ENCODE measurements at places on chromosomes 11 and 22.

GRCh38 chr11:26575946-26576345 lies 3.9 kb upstream of the MUC15 start:
- DNase-seq: no peak

GRCh38 chr11:128251140-128251539 lies 336.2 kb downstream of the ETS1 start:
- DNase-seq: no peak

- DNase-seq: no peak
Observed at GRCh38 chr11:93512073-93512475, 31.1 kb downstream of the SMCO4 start.

DNA sequence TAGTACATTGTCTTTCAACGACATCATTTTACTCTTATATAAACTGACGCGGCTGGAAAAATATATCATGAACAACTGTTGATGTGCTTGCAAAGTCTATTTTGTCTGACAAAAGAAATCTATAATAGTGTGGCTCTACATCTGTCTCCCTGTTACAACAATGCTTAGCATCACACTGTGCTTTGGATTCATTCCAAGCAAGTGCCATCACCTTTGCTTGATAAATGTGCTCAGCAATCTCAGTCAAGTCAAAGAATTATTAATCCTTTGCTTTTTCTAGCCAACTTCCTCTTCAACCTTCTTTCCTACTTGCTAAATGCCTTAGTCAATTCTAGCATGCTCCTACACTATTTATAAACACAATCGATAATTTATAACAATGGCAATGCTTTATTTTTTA lies 140.5 kb downstream of the FCHSD2 start:
- no peak for DNase-seq

DNA sequence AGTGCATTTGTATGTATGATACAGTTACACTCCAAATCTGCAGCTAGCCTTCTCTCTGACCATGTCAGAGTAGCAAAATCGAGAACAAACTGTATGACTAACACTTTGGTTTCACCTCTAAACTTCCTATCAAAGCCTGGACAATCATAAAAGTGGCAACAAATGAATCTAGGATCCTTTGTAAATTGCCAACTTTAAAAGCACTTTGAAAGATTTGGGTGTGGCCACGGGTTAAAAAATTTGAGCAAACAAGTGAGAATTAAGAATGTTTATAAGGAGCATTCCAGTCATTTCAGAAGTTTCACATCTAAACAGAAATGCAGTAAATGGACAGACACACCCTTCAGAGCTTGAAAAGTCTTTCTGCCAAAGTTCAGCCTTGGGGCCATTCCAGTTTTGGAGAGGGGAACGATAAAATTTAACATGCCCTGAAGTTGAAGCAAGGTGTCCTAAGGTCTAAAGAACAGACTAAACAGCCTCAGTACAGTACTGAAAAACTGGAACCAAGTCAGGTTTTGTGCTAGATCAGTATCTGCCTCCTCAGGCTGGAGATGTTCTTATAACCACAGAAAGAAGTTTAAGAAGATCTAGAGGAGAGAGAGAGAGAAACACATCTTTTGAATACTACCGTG lies 181.9 kb upstream of the BDNF start:
- DNase-seq: no peak

- DNase-seq: peak; percentile 96
Observed at GRCh38 chr11:47056261-47056915, 119.8 kb downstream of the CSTPP1 start.

- DNase-seq: no peak
Observed at GRCh38 chr11:1854132-1854948, 1.5 kb downstream of the LSP1 start.

DNA sequence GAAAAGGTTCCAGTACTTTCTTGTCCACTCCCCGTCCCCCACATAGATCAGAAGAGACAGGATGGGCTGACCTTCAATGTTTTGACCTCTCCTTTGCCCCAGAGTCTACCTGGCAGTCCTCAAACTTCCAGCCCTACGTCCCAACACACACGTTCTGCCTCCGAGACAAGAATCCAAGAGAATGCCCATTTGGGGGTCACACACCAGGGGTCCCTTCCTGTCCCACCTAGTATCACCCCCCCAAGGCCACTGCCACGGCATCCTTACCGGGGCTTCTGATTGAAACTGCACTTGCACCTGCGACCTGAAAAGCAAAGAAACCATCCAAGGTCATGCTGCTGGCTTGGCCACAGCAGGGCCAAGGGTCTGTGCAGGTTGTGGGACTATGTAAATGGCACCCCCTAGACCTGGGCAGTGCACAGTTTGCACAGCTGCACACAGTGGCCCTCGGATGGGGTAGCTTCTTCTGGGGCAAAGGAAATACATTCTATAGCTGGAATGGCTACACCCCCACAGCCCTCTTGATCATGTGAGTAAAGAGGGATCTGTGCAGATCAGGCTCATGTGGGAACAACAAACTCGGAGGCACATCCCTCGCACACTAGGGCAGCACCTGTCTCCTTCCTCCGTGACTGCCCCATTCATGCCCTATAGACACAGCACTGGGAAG lies 16.5 kb upstream of the FXYD2 start:
- DNase-seq: no peak

DNA sequence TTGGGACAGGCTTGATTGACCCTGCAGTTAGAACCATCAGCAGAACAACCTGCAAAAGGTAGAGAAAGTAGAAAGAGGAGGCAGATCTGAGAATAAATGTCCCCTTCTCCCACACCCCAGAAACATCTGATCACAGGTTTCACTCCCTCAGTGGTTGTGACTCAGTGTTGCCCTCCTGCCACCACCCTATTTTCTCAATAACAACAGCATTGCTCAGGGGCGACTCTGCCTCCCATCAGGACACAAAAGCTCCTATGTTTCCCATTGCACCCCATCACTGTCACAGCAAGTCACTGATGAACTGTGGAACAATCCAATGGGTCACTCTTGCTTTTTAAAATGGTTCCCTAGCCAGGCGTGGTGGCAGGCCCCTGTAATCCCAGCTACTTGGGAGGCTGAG lies 110.2 kb downstream of the RASSF10 start:
- DNase-seq: no peak

DNA sequence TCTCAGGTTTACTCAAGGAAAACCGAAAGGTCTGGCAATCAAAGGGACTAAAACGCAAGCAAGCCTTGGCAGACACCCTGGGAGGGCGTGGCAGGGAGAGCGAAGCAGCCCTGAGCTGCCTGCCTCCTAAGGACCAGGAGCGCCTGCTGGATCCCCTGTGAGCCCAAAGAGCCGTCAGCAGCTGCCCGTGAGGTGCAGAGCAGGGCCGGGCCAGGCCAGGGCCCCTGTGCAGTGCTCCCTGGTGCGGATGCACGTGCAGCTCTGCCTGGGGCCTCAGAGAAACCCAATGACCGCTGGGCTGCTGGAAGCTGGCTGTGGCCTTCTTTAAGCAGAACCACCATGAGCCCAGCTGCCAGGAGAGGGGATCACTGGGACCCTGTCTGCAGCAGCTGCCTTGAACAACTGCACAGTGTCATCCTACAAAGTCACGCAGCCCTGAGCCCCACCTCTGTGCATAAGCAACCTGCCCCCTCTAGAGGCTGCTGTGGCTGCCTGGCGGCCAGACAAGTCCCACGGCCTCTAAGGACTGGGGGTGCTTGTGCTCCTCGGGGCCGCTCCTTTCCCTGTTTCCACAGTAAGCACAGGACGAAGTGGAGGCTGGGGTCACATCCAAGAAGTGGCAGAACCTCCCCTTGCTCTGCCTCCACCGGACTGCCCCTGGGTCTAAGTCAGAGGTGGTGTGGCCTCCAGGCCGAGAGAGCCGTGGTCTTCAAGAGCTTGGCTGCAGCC lies 29.1 kb upstream of the COMT start:
- no peak for DNase-seq

DNA sequence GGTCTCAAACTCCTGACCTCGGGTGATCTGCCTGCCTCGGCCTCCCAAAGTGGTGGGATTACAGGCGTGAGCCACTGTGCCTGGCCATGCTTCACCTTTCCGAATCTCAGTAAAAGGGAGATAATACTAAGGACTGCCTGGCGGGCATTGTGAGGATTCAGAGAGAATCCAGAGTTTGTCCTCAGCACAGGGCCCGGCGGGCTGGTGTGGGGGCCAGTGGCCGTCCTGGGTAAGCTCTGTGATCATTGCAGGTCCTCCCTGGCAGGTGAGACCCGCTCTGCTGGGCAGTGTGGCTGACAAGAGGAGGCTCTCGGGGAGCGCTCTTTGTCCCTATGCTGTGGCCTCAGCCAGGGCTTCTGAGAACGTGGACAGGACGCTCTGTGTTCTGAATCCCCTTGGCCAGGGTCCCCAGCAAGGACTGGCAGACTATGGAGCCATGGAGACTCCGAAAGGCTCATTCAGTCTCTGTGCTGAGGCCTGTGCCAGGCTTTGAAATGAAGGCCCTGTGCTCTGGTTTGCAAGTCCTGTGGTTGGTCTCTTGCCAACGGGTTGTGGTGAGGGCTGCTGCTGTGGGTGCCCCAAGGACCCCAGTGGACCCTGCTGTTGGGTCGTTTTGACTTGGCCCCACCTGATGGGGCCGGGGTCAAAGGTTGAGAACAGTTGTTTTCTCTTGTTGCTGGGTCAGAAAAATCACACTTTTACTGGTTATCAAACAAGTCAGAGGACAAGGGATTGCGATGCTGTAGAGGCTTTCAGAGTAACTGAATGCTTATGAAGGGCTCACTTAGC lies 2.1 kb downstream of the TPCN2 start:
- no peak for DNase-seq

GRCh38 chr11:120756931-120757330 lies 245.4 kb downstream of the GRIK4 start:
- no peak for DNase-seq

- DNase-seq: no peak
Observed at GRCh38 chr22:33569018-33569417, 351.3 kb downstream of the LARGE1 start.

GRCh38 chr11:56916162-56916561 lies 72.6 kb upstream of the OR5AK2 start:
- DNase-seq: no peak

DNA sequence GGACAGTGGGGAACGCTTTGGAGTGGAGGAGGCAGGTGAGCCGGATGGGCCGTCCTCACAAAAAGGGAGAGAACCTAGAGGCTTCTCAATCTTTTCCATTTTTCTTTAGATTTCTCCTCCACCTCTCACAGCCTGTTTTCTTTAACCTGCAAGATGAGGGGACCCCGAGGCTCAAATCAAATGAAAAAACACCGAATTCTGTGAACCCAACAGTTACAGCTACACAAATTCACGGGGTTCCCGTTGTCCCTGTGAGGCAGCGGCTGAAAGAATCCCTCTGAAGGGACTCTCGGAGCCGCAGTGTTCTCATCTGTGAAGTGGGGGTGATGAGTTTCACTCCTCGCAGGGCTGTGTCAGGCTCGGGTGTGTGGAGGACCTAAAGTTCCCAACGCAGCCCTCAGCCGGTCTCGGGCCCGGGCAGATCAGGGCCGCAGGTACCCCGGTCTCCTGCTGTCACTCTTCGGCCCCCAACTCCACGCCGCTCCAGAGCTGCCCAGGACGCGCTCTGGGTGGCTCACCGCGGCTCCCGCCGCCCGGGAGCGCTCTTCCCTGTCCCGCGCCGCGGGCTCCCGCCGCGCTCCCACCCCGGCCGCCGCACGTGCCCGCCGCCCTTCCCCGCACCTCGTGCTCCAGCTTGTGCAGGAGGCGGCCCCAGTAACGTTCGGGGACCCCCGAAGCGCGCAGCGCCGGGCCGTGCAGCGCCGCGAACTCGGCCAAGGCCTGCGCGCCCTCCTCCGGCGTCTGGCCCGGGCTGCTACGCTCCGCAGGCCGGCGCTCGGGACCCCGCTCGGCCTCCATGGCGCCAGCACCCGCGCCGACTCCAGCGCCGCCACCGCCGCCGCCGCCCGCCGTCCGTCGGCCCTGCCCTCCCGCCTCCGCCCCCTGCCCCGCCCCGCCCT lies at the start of gene TTLL12:
Gene TTLL12 (minus strand): TSS at position 863 of the 899 bp plus-strand sequence. CDS start 65 bp downstream, at position 798.
- DNase-seq: peak; percentile 63

- DNase-seq: no peak
Observed at GRCh38 chr11:27058456-27058855, 17.8 kb downstream of the BBOX1 start.

DNA sequence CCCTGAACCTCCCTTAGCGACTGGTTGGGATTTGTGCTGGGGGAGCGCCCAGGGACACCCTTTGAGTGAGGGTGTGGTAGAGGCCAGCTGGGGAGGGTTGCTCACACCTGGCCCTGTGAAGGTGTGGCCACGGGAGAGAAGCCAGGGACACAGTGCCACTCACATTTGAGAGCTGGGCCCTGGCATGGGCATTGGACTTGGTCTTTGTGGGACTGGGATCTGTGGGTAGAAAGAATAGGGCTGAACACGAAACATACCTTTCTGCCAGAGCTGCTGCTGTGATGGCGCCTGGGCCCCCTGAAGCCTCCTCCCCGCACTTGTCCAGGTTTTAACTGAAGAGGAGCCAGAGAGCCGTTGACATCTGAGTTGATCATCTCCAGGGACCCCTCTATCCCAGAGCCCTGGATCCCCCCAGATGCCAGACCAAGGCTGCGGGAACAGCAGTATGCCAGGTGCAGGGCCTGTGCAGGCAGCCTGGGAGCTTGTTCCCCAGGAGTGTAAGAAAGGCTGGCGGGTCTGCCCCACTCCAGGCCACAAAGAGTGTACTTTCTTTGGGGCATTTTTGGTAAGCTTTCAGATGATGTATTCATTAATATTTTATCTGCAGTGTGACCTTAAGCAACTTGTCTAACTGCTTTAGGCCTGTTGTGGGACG lies 284.1 kb downstream of the TBC1D22A start:
- no peak for DNase-seq

GRCh38 chr11:13223112-13223511 lies 54.5 kb upstream of the BMAL1 start:
- no peak for DNase-seq

DNA sequence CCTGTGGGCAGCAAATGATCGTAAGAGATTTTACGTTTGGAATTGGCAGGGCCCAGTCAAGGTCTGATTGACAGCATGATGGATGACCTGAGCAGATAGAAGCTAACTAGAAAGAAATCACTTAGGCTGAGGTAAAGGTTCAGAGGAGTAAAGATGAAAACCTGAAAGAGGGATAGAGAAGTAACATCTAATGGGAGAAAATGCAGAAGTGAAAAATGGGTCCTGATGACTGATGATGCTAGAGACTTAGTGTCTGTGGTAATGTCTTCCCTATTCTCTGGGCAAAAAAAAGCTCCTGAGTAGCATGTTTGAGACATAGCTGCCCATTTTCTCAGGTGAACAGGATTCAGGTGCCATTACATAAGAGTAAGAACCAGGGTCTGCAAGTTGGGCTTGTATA lies 628.8 kb upstream of the ANO5 start:
- DNase-seq: no peak

- DNase-seq: no peak
Observed at GRCh38 chr11:10349281-10349665, 44.4 kb downstream of the ADM start.

DNA sequence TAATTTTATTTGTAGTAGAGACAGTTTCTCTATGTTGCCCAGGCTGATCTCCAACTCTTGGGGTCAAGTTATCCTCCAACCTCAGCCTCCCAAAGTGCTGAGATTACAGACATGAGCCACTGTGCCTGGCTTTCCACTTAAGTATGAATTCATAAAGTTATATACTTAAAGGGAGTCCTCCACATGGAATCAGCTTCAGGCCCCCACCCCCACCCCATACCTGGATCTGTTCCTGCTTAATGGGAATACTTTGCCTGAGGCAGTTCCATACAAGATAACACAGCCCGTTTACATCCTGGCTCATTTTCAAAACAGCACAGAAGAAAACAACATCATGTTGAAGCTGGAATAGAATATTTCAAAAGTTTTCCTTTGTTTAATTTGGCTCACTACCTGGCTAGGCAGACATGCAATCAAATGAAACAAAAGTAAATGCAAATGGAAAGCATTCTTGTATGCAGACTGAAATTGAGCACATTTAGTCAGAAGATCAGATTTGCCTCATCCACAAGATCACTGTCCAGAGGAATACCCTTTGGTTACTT lies 82.4 kb downstream of the FAT3 start:
- DNase-seq: no peak

GRCh38 chr11:60872124-60872960 lies 5.0 kb downstream of the ZP1 start:
- DNase-seq: peak; percentile 10

Data from OCI-M1 (cell line).